Femur (tissue), 1 donor: ENCODE measurements at places on chromosomes 5 and 9.

DNA sequence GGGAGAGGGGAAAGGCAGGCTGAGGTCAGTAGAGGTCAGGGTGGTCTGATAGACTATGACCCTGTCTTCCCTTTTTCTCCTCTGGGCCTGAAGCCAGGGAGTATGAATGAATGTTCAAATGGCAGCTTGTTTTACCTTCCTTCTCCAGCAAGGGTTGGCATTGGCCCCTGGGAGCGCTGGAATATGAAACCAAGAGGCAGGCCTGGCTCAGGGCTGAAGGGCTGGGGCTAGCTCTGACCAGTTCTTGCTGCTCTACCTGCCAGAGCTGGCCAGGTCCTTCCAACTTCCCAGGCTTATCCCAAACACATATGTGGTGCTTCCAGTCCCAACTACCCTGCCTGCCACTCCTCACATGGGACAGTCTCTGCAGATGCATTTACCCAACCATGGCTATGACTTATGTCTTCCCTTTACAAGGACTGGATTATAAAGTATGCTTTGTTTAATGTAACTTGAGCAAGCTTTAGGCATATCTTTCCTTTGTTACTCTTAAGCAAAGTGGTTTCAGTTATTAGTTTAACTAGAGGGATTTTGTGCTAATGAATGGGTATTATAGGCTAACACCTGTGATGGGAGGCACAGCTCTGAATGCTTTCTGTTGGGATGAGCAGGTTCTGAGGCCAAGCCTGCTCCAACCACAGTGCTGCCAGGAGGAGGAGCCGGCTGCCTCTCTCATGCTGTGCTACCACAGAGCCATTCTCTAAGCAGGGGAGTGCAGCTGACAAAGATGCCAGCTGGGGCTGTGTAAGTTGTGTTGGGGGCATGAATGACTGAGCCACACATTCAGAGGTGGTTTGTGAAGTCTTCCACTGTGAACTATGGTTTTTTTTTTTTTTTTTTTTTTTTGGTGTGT is 6.1 kb downstream of the CCNI2 start:
- no peak for DNase-seq

DNA sequence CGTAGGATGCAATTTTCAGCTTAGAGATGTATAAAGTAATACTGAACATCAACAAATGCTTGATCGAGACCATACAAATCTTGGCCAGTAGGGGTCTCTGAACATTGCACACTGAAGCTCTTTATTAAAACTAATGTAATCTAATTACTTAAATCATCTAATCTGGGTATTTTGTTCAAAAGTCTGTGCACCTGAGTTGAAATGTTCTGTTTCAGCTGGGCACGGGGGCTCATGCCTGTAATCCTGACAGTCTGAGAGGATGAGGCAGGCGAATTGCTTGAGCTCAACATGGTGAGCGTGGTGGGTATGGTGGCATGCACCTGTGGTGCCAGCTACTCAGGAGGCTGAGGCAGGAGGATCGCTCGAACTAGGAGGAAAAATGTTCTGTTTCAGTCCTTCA is 41.0 kb downstream of the ESM1 start:
- DNase-seq: no peak

DNA sequence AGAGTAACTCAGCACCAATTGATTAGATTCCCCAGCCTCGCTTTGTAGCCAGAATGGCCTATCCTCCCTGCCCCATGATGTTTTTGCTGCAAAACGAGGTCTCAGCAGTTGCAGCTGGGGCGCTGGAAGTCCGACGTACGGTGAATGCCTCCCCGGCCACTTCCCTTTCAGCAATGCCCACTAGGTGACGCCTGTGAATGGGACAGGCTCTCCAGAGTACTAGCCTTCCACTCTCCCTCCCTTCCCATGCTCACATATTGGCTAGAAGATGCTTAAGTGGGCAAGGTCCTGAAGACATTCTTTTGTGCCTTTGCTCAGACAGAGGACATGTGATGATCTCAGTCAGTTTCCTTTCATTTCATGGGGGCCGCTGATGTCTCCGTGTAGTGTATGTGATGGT is 50.8 kb downstream of the DMRT2 start:
- DNase-seq: peak; percentile 67

- DNase-seq: no peak
Observed at GRCh38 chr5:142894749-142895148, 124.6 kb downstream of the ARHGAP26 start.

DNA sequence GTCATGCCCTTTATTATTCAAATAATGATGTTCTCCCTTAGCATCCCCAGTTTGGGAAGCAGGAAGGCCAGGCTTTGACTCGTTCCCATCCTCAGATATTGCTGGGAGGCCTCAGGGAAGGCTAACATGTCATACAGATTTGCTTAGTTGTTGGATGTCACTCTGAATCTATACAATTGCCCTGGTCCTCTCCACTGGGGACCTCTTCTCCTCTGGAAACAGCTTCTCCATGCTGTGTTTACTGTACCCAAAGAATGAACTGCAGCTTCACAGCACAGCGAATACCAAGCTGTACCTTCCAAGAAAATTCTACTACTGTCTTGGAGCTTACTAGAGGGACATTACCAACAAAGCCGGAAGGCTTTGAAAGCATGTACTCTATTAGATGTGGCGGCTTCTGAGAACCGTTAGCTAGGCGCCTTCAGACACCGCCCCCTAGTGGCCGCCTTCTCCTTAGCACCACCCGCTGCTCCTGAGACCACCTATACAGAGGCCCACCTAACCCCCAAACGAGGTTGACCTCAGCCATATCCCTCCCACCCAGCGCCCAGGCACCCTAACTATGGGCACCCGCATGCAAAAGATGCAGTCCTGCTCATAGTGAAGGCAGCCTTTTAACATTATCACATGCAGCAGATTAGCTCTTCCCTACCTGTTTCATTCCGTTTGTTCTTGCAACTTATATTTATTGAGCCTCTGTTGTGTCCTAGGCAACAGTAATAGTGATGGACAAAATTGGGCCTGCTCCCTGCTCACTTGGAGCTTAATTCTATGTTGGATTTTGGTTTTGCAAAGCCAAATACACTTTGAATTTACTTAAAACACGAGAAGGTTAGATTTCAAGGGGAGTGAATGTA is 34.9 kb upstream of the FOXI1 start:
- peak; percentile 49 for DNase-seq

DNA sequence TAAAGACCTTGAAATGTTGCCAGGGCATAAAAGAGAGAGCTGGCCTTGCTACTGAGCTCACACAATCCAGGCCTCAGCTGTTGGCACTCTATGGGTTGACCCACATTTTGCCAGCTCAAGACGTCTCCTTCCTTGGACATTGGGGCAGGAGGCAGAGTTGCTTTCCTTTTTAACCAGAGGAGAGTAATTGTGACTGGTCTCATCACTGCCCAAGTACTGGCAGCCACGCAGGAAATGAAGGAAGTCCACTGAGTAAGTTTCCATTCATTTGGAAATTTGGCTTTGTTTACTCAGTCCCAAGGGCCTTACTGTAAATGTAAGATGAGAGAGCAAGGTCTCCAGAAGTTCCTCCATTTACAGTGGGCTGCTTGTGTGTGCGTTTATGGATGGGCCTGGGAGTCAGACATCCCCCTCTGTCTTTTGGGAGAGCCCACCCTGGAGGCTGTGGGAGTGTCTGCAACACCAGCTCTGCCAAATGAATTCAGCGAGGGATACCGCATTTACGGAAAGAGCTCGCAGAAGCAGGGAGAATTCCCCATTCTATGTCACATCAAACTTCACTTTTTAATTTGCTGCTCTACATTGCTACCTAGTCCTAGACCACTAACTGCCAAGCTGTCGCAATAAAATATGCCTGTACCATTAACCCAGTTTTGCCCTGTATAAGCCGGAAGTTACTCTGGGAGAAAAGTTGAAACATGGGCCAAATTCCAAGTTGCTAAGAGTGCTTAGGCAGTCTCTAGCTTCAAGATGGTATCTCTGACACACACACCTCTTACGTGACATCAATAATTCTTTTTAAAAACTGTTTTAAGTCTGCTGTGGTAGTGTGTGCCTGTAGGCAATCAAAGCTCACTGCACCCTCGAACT is 24.5 kb upstream of the PDZD2 start:
- DNase-seq: peak; percentile 27

- DNase-seq: no peak
Observed at GRCh38 chr5:146112476-146112875, 7.1 kb upstream of the PLAC8L1 start.

- no peak for DNase-seq
Observed at GRCh38 chr9:23728736-23729135, 97.3 kb downstream of the ELAVL2 start.

DNA sequence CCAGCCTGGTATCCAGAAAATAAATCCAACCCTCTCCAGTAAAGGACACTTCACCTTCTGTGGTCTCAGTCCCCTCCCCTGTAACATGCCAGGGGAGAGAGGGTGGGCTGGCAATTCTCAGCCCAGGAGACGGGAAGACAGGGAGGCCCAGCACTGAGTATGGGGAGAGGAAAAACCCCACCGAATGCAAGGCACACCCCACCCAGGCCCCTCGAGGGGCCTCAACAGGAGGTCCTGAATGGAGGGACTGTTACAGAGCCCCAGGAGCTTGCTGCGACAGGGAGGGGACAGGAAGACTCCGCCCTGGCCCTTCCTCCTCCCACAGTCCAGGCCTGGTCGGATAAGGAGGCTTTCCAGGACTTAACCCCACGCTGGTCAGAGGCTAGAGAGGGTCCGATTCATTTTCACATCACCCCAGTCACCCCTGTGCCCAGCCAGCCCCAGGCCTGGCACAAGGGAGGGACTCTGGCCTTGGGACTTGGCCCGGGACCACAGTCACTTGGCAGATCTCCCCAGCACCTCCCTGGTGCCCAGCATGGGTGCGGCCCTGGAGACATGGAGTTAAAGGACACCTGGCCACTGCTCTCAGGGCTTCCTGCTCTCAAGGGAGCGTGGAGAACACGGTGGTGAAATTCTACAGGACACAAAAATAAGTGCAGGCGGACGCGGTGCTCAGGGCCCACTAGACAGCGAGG is 44.9 kb upstream of the STXBP1 start:
- DNase-seq: peak; percentile 71

- DNase-seq: peak; percentile 30
Observed at GRCh38 chr5:82679660-82680059, 397.5 kb downstream of the TMEM167A start.

DNA sequence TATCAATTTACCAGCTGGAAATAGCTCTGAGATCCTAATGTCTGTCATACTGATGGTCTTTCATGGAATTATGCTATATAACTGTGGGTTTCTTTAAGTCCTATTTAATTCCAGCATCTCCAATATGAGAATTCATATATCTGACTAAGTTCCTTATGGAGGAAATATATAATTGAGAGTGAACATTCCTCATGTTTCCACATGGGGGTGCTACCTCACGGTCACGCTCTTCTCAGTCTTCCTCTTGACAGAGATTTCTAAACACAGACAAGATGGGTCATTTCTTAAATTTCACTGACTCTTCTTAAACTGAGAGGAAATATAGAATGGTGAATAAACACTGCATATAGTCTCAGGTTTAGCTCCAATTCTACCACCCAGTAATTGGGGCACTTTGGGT is 212.1 kb downstream of the SLF1 start:
- no peak for DNase-seq

DNA sequence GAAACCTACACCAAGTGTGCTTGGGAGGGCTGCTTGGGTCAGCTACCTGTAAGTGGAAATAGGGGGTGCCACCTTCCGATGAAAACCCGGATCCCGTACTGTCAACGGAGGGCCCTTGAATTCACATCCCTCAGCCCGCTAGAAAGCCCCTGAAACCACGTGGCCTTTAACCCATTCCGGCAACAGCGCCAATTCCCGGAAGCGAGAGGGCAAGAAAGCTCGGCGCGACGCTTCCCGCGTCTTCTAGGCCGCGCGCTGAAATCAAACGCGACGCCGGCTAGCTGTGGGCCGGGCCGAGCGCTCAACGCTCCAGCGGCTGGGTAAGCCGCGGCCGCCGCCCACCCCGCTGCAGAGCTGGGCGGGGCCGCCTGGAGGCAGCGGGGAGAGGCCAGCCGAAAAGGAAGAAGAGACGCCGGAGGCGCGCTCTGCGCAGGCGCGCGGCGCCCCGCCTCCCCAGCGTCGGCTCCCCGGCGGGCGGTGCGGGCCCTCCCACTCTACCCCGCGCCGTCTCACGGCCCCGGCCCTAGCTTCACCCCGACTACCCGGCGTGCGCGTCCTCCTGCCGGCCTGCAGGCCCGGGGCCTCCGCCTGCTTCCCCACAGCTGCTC is at the start of gene KIF2A:
KIF2A (plus strand) TSS at position 492 of the 608 bp plus-strand sequence. CDS start 267 bp downstream, outside the sequence.
- peak; percentile 95 for DNase-seq

DNA sequence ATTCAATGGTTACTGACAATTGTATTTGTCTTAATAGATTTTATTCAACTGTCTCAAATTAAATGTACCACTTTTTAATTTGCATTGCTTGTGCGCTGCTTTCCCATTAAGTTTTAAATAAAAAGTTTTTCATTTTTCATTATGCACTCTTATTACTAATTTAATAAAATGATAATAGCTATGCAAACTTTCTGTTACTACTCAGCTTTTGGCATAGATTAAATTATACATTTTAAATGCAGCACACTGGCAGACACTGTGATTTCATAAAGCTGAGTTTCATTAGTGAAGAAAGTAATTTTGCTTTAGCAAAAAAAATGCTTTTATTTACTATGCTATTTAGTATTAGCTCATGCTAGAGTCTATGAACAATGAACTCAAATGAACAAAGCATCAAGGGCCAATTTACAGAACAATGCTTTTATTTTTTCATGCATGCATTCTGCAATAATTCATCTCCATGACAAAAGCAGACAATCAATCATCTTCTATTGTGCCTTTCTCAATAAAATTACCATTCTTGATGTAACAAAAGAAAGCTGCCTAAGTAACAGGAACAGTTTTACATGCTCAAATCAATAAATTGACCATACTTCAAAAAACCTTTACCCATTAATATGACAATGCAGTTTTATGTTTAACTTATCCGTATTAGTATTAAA is 595.2 kb upstream of the ARRDC3 start:
- DNase-seq: no peak

- DNase-seq: no peak
Observed at GRCh38 chr5:165360366-165360765, 1854.9 kb downstream of the MAT2B start.

GRCh38 chr5:8767746-8768145 is 778.1 kb downstream of the SEMA5A start:
- DNase-seq: no peak

GRCh38 chr9:135707252-135708138 is 5.5 kb downstream of the KCNT1 start:
- DNase-seq: peak; percentile 32

GRCh38 chr5:10355071-10355889 is 1.8 kb downstream of the MARCHF6 start:
- no peak for DNase-seq

GRCh38 chr9:35448496-35448895 is 41.4 kb upstream of the RUSC2 start:
- no peak for DNase-seq

DNA sequence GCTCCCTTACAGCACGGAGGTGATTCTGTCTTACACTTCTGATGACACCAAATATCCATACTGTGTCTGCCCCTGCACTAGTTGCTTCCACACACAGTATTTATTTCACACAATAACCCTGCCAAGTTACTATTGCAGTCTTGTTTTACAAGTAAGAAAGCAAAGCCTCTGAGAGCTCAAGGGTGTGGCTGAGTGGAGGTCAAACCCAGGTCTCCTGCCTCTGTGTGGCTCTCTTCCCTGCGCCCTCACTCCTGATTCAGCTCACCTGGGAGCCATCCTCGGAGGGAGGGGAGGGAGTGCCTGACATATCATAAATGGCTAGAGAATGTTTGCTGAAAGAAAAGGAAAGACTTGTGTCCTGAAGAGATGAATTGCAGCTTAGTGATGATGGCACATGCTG is 41.0 kb downstream of the MVB12B start:
- no peak for DNase-seq

- DNase-seq: peak; percentile 63
Observed at GRCh38 chr9:95595721-95596295, 79.0 kb upstream of the PTCH1 start.

- DNase-seq: no peak
Observed at GRCh38 chr9:24436761-24437160, 108.9 kb downstream of the IZUMO3 start.
